ELR (cell line): ENCODE measurements at places on chromosomes 4 and X.

GRCh38 chr4:166169111-166169510, 296.1 kb downstream of the TLL1 start:
- DNase-seq: peak; percentile 61

DNA sequence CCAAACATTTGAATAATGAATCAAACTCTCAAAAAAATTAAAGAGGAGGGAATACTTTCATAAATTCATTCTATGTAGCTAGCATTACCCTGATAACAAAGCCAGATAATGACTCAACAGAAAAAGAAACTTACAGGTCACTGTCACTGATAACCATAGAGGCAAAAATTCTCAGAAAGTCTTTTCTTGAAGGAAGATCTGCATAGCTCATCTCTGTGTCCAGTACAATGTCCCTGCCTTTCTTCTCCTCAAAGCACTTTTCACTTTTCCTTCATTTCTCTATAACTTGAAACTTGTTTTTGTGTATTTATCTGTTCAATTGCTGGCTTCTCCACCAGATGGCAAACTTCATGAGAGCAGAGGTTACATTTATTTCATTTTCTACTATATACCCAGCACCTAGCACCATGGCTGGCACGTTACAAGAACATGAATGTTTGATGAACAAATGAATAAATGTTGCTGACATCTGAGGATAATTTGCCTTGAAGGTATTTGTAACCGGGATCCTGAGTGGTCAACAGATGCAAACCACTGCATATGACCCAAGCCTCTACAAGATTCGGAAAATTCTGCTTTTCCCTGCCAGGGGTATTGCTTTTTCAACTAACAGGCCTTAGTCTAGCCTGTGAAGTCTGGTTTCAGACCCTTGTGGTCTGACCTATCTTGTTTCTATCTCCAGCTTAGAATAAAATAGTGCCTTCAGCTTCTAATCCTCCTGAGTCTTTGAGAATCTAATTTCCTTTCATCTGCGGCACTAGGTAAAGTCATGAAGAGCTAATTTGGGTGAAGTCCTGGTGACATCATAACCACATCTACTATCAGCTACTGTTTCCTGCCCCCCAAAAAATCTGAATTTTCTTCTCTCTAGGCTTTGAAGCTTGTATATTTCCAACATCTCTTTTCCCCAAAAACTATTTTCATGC, 52.5 kb upstream of the ANTXR2 start:
- peak; percentile 74 for DNase-seq

DNA sequence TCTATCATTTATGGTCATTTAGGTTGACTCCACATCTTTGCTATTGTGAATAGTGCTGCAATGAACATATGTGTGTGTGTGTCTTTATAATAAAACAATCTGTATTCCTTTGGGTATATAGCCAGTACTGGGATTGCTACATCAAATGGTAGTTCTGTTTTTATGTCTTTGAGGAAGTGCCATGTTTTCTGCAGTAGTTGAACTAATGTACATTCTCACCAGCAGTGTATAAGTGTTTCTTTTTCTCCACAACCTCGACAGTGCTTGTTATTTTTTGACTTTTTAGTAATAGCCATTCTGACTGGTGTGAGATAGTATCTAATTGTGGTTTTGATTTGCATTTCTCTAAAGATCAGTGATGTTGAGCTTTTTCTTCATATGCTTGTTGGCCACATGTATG, 80.5 kb downstream of the ARHGAP6 start:
- no peak for DNase-seq

GRCh38 chrX:150715184-150715583, 22.0 kb downstream of the MTMR1 start:
- DNase-seq: peak; percentile 24

GRCh38 chr4:3276986-3277385, 15.8 kb upstream of the RGS12 start:
- DNase-seq: peak; percentile 17

DNA sequence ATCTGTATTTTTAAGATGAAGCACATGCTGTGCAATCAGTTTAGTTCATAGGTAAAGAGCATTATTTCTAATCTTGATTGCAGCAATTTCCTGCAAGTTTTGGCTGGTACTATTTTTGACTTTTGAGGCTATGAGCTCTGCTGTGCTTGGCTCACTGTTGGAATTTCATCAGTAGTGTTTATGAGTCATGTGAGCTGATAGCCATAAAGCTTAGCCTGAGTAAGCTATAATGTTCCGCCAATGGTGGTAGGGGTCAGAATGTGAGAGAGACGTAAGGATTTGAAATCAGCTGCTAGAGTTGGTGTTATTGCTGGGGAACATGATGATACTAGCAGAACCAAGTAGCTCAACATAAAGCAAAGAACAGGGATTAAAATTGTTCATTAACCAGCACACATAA, 590.9 kb upstream of the GNPDA2 start:
- no peak for DNase-seq

GRCh38 chr4:94349193-94349592, 6.6 kb upstream of the HPGDS start:
- DNase-seq: peak; percentile 3

- no peak for DNase-seq
These were observed 2.2 kb downstream of the GRIA2 start for GRCh38 chr4:157222771-157223160.

GRCh38 chr4:118177126-118177525, 142.8 kb downstream of the NDST3 start:
- DNase-seq: peak; percentile 58

DNA sequence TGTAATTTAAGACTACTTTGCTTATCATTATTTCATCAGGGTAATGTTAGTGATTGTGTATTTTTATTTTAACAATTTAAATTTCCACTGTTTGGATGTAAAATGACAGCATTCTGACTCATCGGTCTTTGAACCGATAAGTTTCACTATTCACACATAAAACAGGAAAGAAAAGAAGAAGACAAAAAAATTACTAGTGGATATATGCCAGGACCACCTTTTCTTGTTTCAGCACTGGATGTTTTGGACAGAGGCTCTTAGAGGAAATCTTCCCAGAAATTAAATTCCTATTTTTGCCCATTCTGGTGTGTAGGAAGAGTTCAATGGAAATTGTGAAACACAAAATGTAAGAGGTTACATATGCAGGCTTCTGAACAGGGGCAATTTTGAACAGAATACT, 57.4 kb downstream of the VEGFC start:
- DNase-seq: peak; percentile 84

DNA sequence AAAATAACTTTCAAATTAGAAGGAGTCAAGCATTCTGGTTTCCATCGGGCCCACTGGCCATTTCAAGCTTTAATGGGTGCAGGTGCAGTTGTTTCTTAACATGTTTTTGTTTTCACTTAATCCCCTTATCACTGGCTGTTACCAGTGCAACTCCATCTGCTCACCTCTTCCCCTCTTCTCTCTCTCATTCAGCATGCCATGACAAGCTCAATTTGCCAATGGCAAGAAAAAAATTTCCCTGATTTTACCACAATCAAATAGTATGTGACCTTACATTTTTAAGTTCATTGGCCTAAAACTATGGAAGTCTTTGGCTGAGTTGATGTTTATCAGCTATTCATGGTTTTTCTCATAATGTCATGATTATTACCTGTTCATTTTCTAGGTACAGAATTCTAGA, 299.1 kb upstream of the BMP3 start:
- no peak for DNase-seq

- DNase-seq: peak; percentile 36
These were observed 14.4 kb downstream of the ITGB1BP2 start for GRCh38 chrX:71315917-71316316.

DNA sequence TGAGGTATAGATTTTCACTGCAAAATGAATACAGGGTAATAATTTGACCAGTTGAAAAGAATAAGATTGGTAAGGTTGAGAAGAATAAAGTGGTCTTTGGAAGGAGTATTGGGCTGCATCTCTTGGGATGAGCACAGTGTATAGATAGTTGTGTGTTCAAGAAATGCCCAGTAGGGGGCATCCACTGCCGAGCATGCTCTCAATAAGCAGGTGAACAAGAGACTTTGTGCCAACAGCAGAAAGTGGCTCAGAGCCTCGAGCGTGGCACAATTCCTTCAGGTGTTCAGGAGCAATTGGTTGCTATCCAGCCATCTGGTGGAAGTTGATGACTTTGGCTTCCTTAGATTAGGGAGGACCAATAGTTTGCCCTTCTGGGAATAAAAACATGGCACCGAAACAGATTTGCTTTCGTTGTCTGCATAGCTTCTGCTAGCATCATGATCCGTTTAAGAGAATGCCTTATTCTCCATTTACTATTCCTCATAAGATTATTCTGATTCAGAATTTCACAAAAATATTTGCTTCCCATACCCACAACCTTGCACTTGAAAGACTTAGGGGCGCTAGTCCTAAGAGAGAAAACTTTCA, 258.1 kb upstream of the NEIL3 start:
- DNase-seq: peak; percentile 56

GRCh38 chr4:121185960-121186359, 21.8 kb upstream of the TNIP3 start:
- no peak for DNase-seq

DNA sequence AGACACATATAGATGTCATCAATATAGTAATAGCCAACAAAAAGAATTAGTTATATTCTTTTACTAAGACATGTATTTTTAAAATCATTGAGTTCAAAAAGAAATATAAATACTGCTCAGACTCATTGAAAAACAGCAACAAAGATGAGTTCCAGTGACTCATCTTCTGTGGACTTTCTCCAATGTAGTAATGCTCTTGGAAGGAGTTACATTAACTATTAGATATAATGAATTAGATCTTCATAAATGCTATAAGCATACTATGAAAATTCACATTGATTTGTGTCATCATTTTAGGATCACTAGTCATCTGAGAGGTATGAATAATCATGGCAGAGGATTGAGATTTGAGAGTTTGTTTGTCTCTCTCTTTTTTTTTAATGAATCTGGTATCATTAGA, 547.8 kb upstream of the PCDH7 start:
- DNase-seq: peak; percentile 37

DNA sequence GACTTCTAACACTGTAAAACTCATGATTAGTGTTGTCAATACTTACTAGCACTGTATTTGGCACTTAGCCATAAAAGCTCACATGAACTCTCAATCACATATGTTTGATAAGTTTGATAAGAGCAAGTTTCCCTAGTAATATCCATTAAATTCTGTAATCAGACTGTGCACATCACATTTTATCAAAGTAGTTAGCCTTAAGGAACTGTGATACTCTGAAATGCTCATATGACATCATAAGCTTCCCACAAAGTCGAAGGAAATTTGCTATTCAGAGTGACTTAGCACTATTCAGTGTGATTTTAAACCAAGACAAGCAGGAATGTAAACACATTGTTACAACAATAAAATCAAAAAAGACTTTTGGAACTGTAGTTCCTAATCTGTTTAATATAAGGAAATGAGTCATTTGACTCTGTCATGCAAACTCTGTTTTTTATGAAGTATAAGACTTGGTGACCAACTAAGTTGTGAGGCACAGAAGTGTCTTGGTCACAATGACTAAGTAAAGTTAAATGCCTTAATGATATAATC, 6.7 kb downstream of the SLC7A11 start:
- DNase-seq: peak; percentile 96

GRCh38 chr4:38601916-38602291, 62.1 kb upstream of the KLF3 start:
- no peak for DNase-seq

DNA sequence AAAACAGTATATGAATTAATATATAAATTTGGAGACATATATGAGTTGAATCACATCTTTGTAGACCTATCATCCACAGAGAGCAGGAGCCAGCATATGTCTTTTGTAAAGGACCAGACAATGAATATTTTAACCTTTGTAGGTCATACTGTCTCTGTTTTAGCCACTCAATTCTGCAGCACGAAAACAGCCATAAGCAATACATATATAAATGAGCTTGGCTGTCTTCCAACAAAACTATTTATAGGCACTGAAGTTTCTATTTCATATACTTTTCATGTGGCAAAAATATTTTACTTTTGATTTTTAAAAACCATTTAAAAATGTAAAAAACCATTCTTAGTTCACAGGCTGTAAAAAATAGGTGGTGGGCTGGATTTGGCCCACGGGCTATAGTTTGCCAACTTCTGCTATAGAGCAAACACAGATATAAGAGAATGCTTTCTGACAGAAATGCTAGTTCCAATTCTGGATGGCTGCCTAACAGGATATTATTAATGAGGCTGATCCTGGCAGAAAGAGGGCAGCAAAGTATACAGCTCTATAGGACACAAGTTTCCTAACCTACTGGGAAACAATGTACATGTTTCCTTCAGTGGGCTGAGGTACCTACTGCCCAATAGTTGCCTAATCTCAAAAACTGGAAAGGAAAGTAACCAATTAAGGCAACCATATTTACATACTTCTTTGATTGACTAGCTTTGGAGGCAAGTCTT, 58.1 kb upstream of the UCP1 start:
- DNase-seq: no peak

GRCh38 chrX:101736651-101737050, 77.0 kb upstream of the ARMCX2 start:
- no peak for DNase-seq

GRCh38 chrX:6052111-6052745, 176.4 kb downstream of the NLGN4X start:
- no peak for DNase-seq

- no peak for DNase-seq
These were observed 72.0 kb downstream of the FAT1 start for GRCh38 chr4:186651624-186652023.

DNA sequence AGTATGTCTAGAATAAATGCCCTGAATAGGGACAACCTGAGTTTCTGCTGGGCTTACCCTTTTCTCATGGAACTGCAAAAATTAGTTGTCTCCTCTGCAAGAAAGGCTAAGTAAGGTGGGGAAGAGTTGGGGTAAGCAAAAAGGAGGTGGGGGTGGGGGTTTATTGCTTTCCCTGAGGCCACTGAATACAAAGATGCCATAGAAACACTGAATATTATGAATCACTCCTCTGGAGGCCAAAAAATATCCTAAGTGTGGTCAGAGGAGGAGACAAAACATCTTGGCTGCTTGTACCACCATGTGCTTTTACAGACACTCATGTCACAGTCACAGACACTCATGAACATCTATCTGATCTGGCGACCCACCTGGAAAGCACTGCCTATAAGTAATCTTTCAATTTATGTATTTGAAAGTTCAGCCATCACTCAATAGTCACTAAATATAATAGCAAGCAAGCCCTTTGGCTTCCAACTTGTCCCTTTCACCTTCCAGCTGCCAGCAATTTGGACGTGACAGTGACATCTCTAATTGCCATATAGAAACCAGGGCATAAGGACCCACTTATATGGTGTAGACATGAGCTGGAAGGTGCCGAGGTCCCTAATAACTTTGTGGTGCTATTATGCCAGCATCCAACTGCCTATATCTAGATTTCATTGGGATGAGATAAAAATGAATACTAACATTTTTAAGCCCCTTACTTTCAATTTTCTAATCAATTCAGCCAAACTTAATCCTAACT, 122.7 kb upstream of the CBR4 start:
- DNase-seq: no peak

- DNase-seq: no peak
These were observed 1284.0 kb downstream of the RAPGEF2 start for GRCh38 chr4:160386846-160387245.

- no peak for DNase-seq
These were observed 287.4 kb downstream of the RAB28 start for GRCh38 chr4:13196721-13197120.

DNA sequence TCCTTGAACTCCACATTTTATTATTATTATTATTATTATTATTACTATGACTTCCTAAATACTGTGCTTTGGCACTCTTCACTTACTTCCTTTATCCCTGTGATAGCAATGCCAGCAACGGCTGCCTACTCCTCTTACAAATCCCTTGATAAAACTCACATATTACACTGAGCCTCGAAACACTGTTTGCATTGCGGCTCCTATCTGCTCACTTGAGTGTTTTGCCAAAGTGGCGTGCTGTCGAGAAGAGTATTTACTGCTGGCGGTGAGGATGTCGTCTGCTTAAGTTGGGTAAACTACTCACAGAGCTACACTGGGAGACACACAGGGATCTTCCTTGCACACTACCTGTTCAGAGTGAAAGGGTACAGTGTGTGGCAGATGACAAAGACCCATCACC, 143.4 kb upstream of the VCX3A start:
- no peak for DNase-seq
